Activated CD4-positive, alpha-beta memory T cell treated with anti-CD3 and anti-CD28 coated beads for 36 hours (primary cell): ENCODE measurements at places on chromosomes 2 and 18. TPM values are rescaled to one million over a fixed set of nuclear protein-coding genes. Genes with fewer than 3 reads are reported as not detected.

Gene EGR4
- total RNA-seq = 0.34 TPM

DNA sequence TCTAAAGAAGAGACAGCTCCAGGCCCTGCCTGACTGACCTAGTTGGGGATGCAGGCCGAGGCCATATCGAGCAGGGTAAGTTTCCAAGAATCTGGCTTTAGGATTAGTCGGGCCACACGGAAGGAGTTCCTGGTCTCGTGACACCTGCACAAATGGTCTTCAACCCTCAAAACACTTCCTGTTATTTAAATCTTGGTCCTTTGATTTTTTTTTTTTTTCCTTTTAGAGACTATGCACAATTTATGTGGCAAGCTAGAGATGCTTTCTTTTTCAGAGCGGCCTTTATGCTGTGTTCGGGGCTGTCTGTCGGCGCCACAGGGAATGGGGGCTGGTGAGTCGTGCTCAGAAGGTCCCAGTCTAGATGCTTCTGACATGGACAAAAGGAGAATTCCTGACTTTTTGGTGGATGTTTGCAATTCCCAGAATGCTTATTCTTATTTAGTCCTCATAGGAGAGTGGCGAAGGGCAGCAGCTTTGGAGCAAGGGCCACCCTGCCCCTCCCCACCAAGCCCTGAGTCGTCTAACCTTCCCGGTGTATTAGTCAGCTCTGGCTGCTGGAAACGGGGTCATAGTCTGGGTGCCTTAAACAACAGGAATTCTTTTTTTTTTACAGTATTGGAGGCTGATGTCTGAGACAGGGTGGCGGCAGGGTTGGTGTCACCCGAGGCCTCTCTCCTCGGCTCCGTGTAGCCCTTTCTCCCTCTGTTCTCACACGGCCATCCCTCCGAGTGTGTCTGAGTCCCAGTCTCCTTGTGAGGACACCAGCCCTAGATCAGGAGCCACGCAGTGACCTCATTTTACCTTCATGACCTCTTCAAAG is 27.4 kb downstream of the HPCAL1 start:
- DNase-seq = peak; percentile 38

DNA sequence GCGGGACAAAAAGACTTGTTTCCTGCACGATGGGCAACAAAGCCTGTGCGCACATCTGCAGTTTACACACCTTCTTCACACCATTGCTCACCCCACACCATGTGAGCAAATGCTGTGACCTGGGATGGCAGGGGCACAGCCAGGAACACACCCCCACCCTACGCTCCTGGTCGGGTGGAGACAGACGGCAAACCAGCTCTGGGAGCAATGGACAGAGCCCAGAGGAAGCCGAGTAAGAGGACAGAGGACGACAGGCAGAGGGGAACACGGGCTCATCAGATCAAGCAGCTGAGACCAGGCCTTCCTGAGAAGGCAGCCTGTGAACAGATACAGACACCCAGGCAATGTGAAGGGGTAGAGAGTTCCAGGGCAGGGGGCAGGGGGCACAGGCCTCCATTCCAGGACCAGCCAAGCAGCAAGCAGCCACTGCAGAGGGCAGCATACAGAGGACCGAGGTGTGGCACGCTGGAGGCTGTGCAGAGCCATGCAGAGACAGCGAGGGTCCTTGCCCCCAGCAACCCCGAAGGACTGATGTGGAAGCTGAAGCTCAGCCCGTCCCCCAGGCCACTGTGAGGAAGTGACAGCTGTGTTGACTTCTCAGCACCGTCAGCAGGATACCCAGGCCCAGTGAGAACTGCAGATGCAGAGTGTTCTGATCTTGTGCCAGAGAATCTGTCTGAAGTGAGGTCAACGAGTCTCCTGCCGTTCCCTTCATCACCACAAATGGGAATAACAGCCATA is 46.2 kb downstream of the PARD6G start:
- no peak for DNase-seq

DNA sequence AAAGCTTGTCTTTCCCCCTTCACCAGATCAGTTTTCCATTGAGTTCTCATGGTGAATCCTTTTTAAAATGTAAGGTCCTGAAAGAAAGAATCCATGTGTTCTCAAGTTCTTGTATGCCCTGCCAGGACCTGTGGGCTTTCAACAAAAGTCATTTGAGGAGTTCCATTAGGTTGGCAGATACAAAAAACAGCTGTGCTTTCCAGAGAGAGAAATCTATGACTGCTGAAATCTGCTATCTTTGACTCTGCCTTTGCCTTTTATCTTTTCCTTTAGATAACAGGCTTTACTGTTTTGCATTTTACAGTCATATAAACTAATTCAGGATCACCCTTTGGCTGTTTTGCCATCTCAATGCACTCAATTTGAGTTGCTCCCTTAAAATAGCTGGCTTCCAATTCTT is 59.7 kb downstream of the CXCR4 start:
- no peak for DNase-seq

DNA sequence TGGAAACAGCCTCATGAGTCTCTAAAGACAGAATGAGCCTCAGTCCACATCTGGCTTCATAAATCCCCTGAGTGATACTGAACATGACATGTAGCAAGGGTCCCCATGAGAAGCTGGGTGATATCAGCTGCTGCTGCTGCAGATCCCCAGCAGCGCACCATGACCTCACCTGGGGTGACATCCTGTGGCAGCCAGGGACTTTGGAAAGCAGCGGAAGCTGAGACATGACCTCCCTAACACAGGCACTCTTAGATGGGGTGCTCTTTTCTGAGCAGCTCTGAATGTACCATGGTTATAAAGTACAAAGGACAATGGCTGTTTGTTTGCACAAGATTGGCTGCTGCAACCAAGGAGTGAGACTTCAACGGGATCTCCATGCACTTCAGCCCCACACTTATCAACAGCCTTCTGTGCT is 74.7 kb upstream of the TMEM200C start:
- DNase-seq = no peak

DNA sequence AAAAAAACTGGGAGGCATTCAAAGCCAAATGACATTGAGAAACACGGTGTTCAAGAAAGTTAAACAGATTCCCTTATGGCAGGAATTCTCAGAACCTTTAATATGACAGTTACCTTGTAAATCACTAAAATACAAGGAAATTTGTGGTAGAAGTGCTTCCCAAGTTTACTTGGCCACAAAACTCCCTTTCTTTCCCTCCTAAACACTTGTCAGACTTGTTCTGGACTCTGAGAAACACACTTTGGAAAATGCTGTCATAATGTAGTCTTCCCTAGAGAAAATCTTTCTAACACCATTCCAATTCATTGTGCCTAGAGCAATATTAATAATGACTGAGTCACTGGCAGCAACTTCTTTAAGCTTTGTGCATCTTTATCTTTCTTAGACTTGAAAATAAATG is 140.4 kb downstream of the ANKRD44 start:
- DNase-seq = no peak

- DNase-seq = no peak
Measured at GRCh38 chr18:36733150-36733549, 95.7 kb downstream of the TPGS2 start.
